ENCODE measurements at places on chromosomes 5 and 9. TPM values are rescaled to one million over a fixed set of nuclear protein-coding genes. Genes with fewer than 3 reads are reported as not detected.

The IFNB1 gene
- total RNA-seq: 1.1 TPM

DNA sequence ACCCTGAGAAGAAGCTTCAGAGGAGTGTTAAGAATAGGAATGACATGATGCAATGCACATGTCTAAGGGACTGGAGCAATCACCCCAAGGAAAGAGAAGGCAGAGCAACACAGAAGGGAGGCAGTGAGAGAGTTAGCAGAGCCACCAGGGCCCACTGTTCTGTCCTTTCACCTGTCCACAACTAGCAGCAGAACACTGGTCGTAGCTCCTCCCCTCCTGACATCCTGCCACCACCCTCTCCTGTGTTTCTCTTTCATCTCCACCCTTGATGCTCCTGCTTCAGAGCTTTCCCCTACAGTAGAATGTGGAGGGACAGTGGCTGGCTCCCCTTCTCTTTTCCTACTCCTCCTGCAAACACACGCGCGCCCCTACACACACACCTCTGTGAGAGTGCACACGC, 483.4 kb upstream of the KIF2A start:
- DNase-seq: no peak

The ARID3C gene
- not detected for total RNA-seq

The FBP1 gene
- total RNA-seq: 0.30 TPM

GRCh38 chr5:124528838-124529237, 217.6 kb downstream of the ZNF608 start:
- DNase-seq: no peak

The CYLC2 gene
- not detected for total RNA-seq

GRCh38 chr9:85876628-85877027, 64.3 kb upstream of the NAA35 start:
- DNase-seq: no peak

- DNase-seq: no peak
Observed at GRCh38 chr5:133118741-133119140, 66.9 kb downstream of the HSPA4 start.

The TMEM215 gene
- total RNA-seq: not detected

All from activated CD8-positive, alpha-beta memory T cell treated with anti-CD3 and anti-CD28 coated beads, Interleukin-2, amount 10 ng/mL, durations not matched to agents 7 days and 5 days (primary cell).